Memory B cell (primary cell): ENCODE measurements at places on chromosomes 11 and 22.
A peak's percentile ranks its signal among the peaks of the same experiment; 100 is the strongest.

GRCh38 chr11:33835143-33835878 is 56.6 kb downstream of the LMO2 start:
- H3K4me3 ChIP-seq: no peak overlapping the region
- peaks cover 22% of the 10 kb centered on the region for H3K27me3 ChIP-seq
- no peaks in the 10 kb centered on the region for H3K4me1 ChIP-seq

- DNase-seq: no peak
- H3K4me1 ChIP-seq: no peaks in the 10 kb centered on the region
- no peak overlapping the region for H3K4me3 ChIP-seq
- peaks cover 15% of the 10 kb centered on the region for H3K27me3 ChIP-seq
- no peaks in the 10 kb centered on the region for H3K36me3 ChIP-seq
Observed at GRCh38 chr11:36074941-36075431, 131.1 kb downstream of the LDLRAD3 start.

DNA sequence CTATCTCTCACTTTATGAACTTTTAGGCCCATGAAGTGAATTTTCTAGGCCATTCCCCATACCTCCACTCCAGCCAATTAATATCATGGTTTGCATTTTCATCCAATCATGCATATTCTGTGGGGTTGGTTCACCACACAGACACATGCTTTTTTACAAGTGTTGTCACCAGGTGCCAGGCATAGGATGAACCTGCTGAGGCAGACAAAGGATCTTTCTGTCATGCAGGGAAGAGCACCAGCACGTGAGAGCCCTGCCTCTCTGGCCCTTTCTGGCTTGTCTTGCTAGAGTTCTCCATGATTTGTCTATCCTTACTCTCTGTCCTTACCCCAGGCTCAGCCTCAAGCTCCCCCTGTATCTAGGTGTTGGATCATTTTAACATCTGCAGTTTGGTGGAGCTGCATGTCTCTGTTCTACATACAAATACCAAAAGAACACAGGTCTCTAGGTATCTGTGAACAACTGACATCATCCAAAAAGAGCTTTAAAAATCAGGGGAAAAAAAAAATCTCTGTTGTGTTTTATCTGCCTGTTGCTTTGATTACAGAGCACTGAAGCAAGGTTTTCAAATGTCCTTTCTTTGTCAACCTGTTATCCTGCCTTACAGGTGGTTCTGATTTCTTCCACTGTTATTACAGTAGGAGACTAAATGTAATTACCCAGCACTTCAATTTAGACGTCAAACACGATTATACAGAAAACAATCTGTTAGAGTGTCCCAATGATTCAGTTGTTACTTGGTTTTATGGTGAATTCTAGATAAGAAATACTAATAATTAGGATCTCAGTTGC is 58.4 kb upstream of the GRAMD1B start:
- H3K4me3 ChIP-seq: no peak overlapping the region
- no peaks in the 10 kb centered on the region for H3K36me3 ChIP-seq
- peaks cover 2% of the 10 kb centered on the region for H3K27me3 ChIP-seq
- H3K4me1 ChIP-seq: no peaks in the 10 kb centered on the region
- no peak for DNase-seq

DNA sequence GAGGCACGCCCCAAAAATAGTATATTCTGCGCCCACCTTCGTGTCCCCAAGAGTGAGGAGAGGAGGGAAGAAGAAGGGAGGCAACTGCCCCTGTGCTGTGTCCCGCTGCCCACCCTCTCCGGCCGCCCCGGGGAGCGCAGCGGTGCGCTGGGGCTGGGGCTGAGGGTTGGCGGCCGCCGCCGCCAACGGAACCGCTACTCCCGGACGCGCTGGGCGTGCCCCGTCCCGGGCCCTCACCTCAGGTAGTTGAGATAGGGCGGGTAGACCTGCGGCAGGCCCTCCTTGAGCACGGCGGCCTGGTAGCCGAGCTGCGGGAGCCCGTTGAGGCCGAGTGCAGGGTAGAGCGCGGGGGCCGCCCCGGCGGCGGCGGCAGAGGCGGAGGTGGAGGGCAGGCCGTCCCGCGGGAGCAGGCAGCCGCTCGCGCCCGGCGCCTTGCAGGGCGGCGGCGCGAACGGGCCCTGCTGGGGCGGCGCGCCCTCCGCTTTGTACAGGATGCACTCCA is 2.4 kb downstream of the PGR start:
- H3K27me3 ChIP-seq: peaks cover 18% of the 10 kb centered on the region
- no peaks in the 10 kb centered on the region for H3K36me3 ChIP-seq
- H3K27ac ChIP-seq: no peak overlapping the region

DNA sequence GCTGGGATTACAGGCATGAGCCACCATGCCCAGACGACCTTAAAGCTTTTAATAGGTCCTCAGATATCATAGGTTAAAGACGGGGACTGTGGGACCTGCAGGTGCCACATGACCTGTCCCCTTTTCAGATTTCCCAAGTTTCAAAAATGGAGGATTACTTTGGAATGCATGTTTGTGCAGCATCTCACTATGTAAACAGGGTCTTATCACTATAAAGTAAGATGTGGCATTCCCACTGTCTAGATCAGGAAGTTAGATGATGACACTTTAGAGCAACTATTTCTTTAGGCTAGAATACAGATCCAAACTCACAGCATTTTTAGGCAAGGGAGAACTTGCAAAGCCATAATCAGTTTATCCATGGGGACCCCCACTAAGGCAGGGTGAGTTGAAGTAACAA is 92.8 kb downstream of the USP35 start:
- no peak overlapping the region for H3K27ac ChIP-seq
- peaks cover 12% of the 10 kb centered on the region for H3K36me3 ChIP-seq
- no peaks in the 10 kb centered on the region for H3K27me3 ChIP-seq
- DNase-seq: no peak

- H3K36me3 ChIP-seq: peaks cover 46% of the 10 kb centered on the region
- H3K4me1 ChIP-seq: peaks cover 44% of the 10 kb centered on the region
- H3K4me3 ChIP-seq: no peak overlapping the region
- peak overlapping the region; percentile 56 for H3K27ac ChIP-seq
- no peaks in the 10 kb centered on the region for H3K27me3 ChIP-seq
- DNase-seq: no peak
Observed at GRCh38 chr22:46828323-46828900, 66.0 kb downstream of the TBC1D22A start.

- peak; percentile 57 for DNase-seq
- peak overlapping the region; percentile 69 for H3K4me3 ChIP-seq
- peaks cover 19% of the 10 kb centered on the region for H3K4me1 ChIP-seq
- peaks cover 21% of the 10 kb centered on the region for H3K36me3 ChIP-seq
- H3K27ac ChIP-seq: no peak overlapping the region
- no peaks in the 10 kb centered on the region for H3K27me3 ChIP-seq
Observed at GRCh38 chr11:113839842-113840241, 35.5 kb downstream of the USP28 start.

DNA sequence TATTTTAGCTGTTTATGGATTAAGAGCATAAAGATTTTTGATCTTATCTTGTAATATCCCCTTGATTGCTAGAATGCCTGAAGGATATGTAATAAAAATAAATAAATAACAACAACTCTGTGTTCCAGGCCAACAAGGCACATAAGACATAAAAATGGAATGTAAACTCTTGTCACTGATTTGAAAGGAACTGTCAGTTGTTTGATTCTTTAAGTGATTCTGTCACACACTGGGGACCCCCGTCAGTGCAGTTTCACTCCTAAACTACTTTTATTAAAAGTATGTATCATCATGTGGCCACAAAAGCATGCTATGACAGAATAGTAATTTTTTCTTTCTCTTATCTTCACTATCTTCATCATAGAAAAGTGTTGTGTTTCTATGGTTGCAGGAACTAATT is 572.4 kb downstream of the CNTN5 start:
- H3K27ac ChIP-seq: no peak overlapping the region
- no peak for DNase-seq
- no peaks in the 10 kb centered on the region for H3K27me3 ChIP-seq
- H3K36me3 ChIP-seq: no peaks in the 10 kb centered on the region
- H3K4me3 ChIP-seq: no peak overlapping the region

DNA sequence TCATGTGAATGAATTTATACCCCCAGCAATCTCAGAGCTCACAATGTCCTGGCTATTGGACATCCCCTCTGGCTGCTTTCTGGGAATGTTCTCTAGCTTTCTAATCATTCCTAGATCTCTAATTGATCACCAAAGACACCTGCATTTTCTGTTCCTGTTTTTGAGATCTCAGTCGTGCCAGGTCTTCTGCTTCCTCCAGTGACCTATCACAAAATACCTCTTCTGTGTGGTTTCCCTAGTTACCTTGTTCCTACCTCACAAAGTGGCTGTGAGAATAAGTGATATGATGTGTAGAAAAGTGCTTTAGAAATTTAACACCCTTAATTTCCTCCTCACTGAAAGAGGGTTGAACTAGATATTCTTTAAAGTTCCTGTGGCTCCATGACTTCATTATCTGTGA is 92.2 kb downstream of the LUZP2 start:
- no peak overlapping the region for H3K27ac ChIP-seq
- H3K4me3 ChIP-seq: no peak overlapping the region
- H3K27me3 ChIP-seq: no peaks in the 10 kb centered on the region
- H3K4me1 ChIP-seq: no peaks in the 10 kb centered on the region

- peaks cover 9% of the 10 kb centered on the region for H3K27me3 ChIP-seq
- peaks cover 27% of the 10 kb centered on the region for H3K36me3 ChIP-seq
- no peak for DNase-seq
- no peak overlapping the region for H3K4me3 ChIP-seq
- H3K27ac ChIP-seq: no peak overlapping the region
- H3K4me1 ChIP-seq: peaks cover 13% of the 10 kb centered on the region
Observed at GRCh38 chr22:18103527-18104269, 6.9 kb upstream of the TUBA8 start.

DNA sequence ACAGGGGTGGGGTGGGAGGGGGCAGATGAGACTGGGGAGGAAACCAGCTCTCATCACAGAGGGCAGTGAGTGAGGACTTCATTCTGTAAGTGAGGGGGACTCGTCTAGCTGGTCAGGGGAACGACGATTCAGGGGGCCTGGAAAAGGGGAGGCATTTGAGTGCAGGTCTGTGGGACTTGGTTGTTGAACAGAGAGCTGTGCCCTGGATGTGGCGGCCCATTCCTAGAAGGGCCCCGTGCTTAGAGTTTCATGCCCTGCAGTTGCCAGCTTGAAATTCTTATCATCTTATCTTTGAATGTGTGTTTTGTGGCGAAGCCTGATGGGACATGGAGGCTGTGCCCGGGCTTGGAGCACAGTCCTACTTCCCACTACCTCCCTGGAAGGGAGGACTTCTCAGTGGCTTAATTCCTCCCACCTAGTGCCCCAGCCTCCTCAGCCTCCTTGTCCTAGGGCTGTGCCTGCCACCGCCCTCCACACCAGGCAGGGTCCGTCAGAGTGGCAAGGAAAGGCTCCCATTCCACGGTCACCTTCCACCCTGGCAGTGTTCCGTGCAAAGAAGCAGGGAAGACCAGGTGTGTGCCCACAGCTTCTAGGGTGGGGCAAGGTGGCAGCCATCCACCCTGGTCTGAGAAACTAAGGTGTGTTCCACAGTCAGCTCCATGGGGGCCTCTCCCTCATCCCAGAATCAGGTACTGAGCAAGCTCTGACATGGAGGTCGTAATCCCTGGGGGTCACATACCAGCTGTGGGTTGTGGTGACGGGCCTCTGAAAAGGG is 59.7 kb upstream of the LMO1 start:
- H3K4me1 ChIP-seq: peaks cover 6% of the 10 kb centered on the region
- no peak overlapping the region for H3K4me3 ChIP-seq
- H3K27me3 ChIP-seq: peaks cover 13% of the 10 kb centered on the region
- no peak for DNase-seq

GRCh38 chr11:119339589-119340334 is 921 bp downstream of the C1QTNF5 start:
- H3K4me3 ChIP-seq: no peak overlapping the region
- H3K27me3 ChIP-seq: peaks cover 26% of the 10 kb centered on the region
- no peak overlapping the region for H3K27ac ChIP-seq
- H3K4me1 ChIP-seq: peaks cover 29% of the 10 kb centered on the region
- no peak for DNase-seq

- no peak for DNase-seq
- H3K36me3 ChIP-seq: no peaks in the 10 kb centered on the region
- no peaks in the 10 kb centered on the region for H3K4me1 ChIP-seq
- peaks cover 15% of the 10 kb centered on the region for H3K27me3 ChIP-seq
- H3K4me3 ChIP-seq: no peak overlapping the region
Observed at GRCh38 chr11:12539572-12539971, 134.6 kb upstream of the TEAD1 start.

- no peaks in the 10 kb centered on the region for H3K36me3 ChIP-seq
- no peaks in the 10 kb centered on the region for H3K27me3 ChIP-seq
- H3K4me3 ChIP-seq: no peak overlapping the region
- H3K27ac ChIP-seq: no peak overlapping the region
- DNase-seq: no peak
Observed at GRCh38 chr11:34680206-34680605, 59.3 kb downstream of the EHF start.

DNA sequence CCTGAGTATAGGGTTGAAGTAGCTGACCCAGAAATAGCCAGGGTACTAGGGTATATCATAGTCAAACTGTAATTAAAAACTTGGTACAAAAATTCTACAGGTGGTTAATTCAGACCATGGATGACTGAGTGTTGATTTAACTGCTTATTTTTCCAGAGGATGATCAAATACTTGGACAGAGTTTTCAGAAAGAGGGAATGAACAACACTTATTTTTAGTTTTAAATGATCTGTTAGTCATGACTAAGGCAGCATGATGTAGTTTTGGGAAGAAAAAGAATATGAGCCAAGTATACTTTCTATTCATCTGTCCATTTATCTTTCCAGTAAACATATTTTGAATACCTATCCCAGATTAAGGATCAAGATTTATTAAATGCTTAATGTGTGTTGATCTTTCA is 19.8 kb upstream of the CCDC89 start:
- H3K27me3 ChIP-seq: peaks cover 1% of the 10 kb centered on the region
- no peak overlapping the region for H3K27ac ChIP-seq
- no peaks in the 10 kb centered on the region for H3K4me1 ChIP-seq
- no peak for DNase-seq

DNA sequence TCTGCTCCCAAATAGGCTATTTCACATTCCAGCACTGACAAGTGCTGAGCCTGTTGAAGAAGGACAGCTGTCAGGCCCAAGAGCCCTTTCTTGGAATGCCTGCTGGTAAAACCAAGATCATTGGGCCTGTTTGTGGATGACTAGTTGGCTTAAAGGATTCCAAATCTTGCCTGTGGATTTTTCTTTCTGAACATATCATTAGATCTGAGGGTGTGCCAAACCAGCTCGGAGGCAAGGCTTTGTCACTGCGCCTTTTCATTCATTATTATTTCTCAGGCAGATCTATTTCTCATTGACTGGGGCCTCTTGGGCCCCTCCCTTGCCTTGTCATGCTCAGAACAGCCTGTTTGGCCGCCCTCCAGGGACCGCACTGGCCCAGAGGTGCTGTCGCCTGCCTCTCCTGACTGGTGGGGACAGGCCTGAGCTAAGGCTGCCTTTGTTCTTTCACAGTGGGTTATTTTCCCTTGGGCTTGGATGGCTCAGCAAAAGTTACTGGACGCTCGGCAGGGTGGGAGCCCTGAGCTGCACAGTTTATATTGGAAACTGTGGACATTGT is 222.7 kb upstream of the SESN3 start:
- H3K4me1 ChIP-seq: peaks cover 21% of the 10 kb centered on the region
- H3K27ac ChIP-seq: no peak overlapping the region
- no peaks in the 10 kb centered on the region for H3K27me3 ChIP-seq
- DNase-seq: no peak

GRCh38 chr11:36230779-36231699 is 58.2 kb downstream of the COMMD9 start:
- no peaks in the 10 kb centered on the region for H3K4me1 ChIP-seq
- no peak for DNase-seq
- no peaks in the 10 kb centered on the region for H3K36me3 ChIP-seq
